ENCODE measurements at places on chromosomes 7 and 10.

GRCh38 chr7:96685353-96685752 lies 24.3 kb downstream of the SEM1 start:
- DNase-seq: no peak

DNA sequence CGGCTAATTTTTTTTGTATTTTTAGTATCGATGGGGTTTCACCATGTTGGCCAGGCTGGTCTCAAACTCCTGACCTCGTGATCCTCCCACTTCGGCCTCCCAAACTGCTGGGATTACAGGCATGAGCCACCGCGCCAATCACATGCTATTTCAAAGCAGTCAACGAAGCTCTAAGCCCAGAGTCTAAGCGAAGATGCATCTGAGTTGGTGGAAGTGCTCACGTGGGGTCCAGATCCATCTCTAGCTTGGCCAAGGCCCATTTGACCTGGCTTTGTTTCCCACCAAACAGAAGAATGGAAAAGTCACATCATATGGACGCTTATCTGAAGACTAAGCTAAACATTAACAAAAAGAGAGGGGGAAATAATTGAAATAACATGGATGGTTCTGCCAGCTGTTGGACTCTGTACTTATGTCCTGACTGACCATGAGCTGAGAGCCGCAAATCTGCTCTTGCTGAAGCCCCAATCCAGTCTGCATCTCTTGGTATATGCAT lies 3.8 kb upstream of the GTF2I start:
- DNase-seq: peak; percentile 75

GRCh38 chr7:31873816-31874597 lies 187.0 kb downstream of the PPP1R17 start:
- no peak for DNase-seq

- DNase-seq: peak; percentile 33
Observed at GRCh38 chr10:23343591-23344240, 881 bp downstream of the C10orf67 start.

DNA sequence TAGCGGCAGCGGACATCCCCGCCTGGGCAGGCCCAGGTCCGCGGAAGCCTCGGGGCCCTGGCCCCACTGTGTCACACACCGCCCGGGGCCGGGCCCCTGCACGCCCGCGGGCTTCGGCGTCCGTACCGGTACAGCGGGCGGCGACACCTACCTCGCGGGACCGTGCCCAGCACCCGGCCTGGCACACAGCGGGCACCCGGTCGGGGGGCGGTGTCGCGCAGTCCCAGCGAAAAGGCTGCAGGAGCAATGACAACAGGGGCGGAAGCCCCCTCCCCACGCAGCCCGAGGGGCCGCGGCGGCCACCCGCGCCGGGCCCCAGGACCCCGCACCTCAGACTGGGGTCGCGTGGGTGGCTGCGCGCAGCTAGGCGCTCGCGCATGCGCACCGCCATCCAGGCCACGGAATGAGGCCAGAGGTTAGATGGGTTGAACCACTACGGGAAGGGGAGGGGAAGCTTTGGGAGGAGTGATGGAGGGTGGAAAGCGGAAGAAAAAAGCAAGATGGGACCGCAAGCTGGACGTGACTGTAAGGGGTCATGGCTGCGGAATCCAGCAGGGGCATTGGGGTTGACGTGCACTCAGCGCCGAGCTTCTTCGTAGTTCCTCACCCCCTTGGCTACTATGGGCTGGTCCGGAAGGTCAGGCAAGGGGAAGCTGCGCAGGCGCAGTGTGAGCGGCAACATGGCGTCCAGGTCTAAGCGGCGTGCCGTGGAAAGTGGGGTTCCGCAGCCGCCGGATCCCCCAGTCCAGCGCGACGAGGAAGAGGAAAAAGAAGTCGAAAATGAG lies at the start of the genes BCCIP and UROS:
Gene BCCIP (plus strand): TSS at position 669 of the 785 bp plus-strand sequence. CDS start 12 bp downstream, at position 681.
Gene UROS (minus strand): TSS at position 381 of the 785 bp plus-strand sequence. CDS start 6,759 bp downstream, outside the sequence.
- DNase-seq: peak; percentile 90

GRCh38 chr10:98433881-98434732 lies 12.6 kb downstream of the HPS1 start:
- DNase-seq: peak; percentile 50

DNA sequence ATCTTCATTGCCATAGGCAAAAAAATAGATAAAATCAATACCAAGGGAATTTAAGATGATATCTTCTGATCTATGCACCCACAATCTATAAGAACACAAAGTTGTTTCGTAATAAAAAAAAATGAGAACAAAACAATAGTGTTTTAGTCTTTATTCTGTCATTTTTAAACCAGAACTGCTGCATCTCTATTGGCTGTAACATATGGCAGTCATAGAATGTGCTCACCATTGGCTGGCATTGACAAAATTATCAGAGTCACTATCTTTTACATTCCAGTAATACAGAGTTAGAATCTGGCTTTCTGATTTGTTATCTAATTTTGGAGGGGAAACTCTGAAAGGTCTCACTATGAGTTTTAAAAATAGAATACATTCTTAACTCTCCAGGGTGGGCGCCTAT lies 138.6 kb upstream of the CCDC6 start:
- DNase-seq: no peak

GRCh38 chr10:84537447-84537931 lies 209.1 kb downstream of the CCSER2 start:
- DNase-seq: peak; percentile 45

- DNase-seq: peak; percentile 14
Observed at GRCh38 chr7:42014625-42015618, 222.1 kb downstream of the GLI3 start.

- no peak for DNase-seq
Observed at GRCh38 chr7:50751146-50751545, 31.6 kb downstream of the GRB10 start.

- DNase-seq: no peak
Observed at GRCh38 chr7:158371856-158372255, 215.8 kb downstream of the PTPRN2 start.

GRCh38 chr7:141410353-141411000 lies 140.7 kb upstream of the AGK start:
- no peak for DNase-seq

DNA sequence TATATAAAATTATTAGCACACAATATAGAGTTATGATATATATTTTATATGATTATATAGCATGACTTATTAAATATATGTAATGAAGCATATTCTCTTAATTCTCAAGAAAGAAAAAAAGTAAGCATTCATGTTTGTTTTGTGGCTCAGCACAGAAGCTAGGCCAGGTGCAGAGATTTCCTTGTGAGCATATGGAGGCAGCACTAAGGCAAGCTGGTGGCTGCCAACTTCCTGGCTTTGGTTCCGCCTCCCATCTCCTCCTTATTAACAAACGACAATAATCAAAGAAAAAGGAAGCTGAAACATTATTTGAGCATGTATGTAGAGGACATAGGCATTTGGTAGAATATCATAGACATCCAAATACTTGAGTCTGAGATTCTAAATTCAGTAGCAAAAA lies 130.3 kb downstream of the ST7 start:
- DNase-seq: no peak

- DNase-seq: no peak
Observed at GRCh38 chr7:7707806-7708205, 10.6 kb downstream of the RPA3 start.

DNA sequence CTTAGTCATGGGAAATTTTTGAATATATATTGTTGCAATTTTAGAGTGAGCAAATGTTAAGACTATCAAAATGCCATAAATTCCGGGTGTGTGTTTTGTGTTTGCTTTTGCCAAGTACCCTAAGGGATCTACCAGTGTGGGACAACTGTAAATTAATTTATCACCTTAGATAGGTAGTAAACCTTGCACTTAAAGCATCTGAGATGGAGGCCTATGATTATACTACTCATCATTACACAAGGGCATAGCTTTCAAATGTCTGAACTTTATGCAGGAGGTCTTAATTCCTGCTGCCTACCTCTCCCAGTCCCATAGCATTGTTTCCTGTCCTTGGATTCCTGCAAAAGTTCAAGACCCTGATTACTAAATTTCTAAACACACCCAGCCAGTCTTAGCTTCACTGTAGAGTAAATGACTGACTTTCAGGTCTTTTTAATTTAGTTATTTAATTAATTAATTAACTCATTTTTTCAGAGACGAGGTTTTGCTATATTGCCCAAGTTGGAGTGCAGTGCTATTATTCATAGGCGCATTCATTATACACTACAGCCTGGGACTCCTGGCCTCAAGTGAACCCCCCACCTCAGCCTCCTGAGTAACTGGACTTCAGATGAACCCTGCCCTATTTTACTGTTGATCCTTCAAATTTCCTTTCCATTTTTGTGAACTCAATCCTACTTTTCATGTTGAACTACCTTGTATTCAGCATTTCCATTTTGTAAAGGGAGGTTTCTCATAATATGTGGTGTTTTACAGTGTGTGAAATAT lies 47.0 kb downstream of the THSD7A start:
- DNase-seq: peak; percentile 35

GRCh38 chr10:36324831-36325230 lies 682.7 kb upstream of the FZD8 start:
- no peak for DNase-seq

- DNase-seq: no peak
Observed at GRCh38 chr7:29332042-29332811, 137.7 kb downstream of the CHN2 start.

- DNase-seq: no peak
Observed at GRCh38 chr7:20083781-20084180, 133.4 kb downstream of the MACC1 start.

GRCh38 chr10:17249820-17250219 lies 21.8 kb downstream of the VIM start:
- DNase-seq: no peak

GRCh38 chr7:42189535-42189934 lies 47.5 kb downstream of the GLI3 start:
- peak; percentile 23 for DNase-seq

GRCh38 chr10:84665883-84666463 lies 337.6 kb downstream of the CCSER2 start:
- DNase-seq: no peak

- DNase-seq: no peak
Observed at GRCh38 chr10:124070666-124071065, 22.7 kb downstream of the CHST15 start.

- DNase-seq: no peak
Observed at GRCh38 chr10:75181073-75181472, 29.5 kb upstream of the VDAC2 start.

GRCh38 chr10:5960070-5960972 lies 17.0 kb downstream of the IL15RA start:
- no peak for DNase-seq

- no peak for DNase-seq
Observed at GRCh38 chr7:1505731-1506550, 1.8 kb upstream of the INTS1 start.

DNA sequence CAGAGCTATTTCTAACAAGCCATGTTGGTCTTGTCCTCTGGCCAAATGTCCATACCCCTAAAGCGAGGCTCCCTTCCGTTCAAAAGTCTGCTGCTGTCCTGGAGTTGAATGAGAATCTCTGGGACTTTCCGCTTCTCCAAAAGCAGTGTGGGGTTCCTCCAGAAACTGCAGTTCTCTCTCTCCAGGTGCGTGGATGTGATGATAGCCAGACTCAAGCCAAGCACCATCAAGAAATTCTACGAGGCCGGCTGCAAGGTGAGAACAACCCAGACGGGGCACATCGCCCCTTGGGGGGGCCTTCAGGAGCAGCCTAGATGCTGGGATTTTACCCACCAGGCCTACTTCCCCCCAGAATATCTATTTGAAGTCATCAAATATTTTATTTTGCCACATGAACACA lies 26.5 kb downstream of the BTBD16 start:
- DNase-seq: no peak

GRCh38 chr7:48090095-48090805 lies 1.2 kb downstream of the UPP1 start:
- peak; percentile 46 for DNase-seq

GRCh38 chr10:46240684-46241565 lies 45.9 kb upstream of the ANTXRL start:
- DNase-seq: no peak

GRCh38 chr10:93850031-93851015 lies 43.5 kb upstream of the SLC35G1 start:
- no peak for DNase-seq

DNA sequence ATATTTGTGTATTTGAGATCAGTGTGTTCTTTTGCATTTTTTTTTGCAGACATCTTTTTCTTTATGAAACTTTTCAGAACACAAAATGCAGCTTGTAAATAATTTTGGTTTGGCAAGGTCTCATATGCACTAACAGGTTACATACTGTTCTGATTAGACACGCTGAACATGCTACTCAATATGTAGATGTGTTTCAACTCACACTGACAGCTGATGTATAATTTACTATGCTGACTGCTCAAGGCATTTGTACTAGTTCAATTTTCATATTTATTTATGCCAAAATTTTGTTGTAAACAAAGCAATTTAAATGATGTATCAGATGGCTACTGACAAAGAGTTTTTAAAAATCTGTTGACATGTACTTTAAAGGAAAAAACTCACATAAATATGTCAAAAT lies 123.8 kb downstream of the TFEC start:
- DNase-seq: no peak

GRCh38 chr10:11488126-11488525 lies 123.3 kb downstream of the USP6NL start:
- DNase-seq: peak; percentile 37

DNA sequence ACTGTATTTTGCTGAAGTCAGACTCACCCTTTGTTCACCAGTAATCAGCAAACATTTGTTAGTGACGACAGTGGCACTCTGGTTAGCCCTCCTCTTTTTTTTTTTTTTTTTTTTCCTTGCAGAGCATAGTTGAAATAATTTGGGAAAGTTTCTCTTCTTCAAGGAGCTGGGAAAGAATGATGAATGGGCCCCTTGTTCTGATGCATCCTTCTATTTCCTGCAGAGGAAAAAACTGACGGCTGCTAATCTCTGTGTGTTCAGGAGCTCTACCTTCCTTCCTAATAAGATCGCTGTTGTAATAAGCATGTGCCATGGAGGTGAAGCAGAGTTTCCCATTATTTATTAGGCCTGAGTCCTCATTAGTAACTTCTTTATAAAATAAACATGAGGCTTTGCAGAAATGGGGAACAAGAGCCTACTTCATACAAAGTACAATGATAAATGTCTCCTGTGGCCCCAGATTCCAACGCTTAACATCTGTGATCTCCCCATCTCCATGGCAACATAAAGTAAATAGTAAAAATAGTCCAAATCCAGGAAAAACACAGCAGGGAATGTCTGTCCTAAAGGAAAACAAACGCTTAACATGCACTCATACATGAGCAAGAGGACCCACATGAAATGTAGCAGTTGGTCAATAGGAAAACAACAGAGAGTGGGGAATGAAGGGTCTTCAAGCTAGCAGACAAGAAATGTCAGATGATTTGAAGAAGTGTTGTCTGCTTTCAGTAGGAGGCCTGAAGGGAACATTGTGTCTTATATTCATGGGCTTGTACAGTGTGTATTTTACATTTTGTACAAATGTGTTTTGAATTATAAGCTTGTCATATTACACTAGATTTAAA lies 59.1 kb upstream of the CALD1 start:
- DNase-seq: no peak

Measured in Caki2 (cell line).